ENCODE measurements at places on chromosomes 7 and 10.

- DNase-seq, result no peak
Measured at GRCh38 chr7:117395743-117396142, 31.6 kb downstream of the ASZ1 start.

DNA sequence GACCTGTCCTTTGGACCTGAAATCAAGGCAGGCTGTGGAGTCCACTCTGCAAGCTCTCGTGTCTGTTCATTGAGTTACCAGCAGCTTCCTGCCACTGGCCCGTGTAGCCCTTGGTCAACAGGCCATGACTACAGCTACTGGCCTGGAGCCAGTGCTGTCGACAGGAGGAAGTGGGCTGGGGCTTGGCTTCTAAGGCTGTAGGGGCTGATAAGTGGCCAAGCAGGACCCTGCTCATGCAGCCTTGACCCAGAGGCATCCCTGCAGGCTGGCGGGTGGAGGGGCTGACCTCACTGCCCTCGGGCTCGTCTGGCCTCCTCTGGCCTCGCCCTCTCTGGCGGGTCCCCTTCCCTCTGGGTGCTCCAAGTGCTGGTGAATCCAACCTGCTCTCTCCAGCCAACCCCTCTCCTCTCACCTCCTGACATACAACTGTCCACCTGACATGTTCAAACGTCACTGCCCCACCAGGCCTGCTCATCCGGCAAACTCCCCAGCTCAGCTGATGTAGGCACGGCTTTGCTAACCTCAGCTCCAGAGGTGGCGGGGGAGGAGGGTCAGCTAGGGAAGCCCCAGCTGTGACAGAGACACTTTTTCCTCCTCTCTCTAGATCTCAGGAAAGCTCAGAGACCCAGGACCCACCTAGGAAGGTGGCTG, 188.6 kb upstream of the LYZL2 start:
- no peak for DNase-seq

DNA sequence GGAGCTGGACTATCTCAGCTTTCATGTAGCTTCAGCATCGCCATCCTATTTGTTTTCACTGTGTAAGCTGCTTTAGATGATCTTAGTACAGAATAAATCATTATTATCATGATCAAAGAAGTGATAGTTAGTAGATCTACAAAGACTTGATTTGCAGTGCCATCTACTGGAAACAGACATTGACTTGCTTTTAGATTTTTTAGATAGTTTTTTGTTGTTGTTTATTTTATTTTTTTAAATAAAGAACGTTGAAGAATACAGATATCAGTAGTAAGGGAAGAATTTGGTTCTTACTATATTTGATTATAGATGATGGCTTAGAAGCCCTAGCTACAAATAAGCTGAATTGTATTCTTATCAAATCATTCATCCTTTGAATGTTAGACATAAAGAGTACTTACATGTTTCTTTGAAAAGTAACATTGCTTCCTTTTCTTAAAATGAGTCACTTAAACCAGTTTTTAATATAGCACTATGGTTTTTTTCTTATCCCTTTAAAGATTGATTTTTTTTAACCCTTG, 6.3 kb upstream of the SFMBT2 start:
- DNase-seq, result no peak

GRCh38 chr7:150400008-150400787, 21.1 kb downstream of the ZNF775 start:
- DNase-seq, result no peak

GRCh38 chr10:119336599-119336998, 129.2 kb downstream of the GRK5 start:
- no peak for DNase-seq

GRCh38 chr7:30403477-30403876, 75.1 kb downstream of the NOD1 start:
- no peak for DNase-seq

GRCh38 chr10:26859241-26860101, 1.3 kb downstream of the ABI1 start:
- DNase-seq, result no peak

DNA sequence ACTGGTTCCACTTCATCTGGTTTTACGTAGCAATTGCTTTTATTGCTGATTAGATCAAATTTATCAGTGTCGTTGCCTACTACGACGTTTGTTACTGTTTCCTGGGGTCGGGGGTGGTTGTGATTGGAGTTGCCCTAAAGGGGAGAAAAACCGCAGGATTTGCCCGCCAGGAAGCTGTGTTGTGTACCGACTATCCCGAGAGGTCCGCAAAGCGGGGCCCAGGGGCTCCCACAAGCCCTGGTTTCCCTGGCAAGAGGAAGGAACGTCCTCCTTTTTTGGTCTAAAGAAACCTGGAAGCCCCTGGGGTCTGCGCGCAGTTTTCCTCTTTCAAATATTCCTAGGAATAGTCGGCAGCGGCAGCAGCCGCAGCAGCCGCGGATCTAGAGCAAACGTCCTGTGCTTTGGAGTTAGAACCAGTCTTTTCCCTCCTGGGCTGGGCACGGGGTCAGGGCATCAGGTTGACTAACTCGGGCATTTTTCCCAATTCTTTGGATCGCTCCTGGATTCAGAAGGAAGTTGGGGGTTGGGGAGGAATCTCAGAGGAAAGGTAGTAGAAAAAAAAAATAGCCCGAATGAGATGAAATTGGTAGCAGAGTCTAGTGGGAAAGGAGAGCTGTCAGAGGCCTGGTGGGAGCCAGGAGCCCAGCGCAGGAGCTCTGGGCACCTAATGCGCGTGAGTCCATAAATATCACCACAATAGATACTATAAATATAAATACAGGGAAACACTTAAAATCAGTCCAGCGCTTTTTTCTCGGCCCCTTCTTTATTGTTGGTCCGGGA, 4.6 kb downstream of the VAX1 start:
- no peak for DNase-seq
